ENCODE measurements at places on chromosomes 7 and 10. TPM values are rescaled to one million over a fixed set of nuclear protein-coding genes. Genes with fewer than 3 reads are reported as not detected.

CCDC71L gene
- total RNA-seq: 6.6 TPM

GPR15LG gene
- total RNA-seq: 0.53 TPM

NDUFA5 gene
- total RNA-seq: 42.0 TPM

PLEKHS1 gene
- total RNA-seq: not detected

ZNF804B gene
- total RNA-seq: not detected

DUS4L gene
- 9.2 TPM for total RNA-seq

IRF5 gene
- total RNA-seq: 6.8 TPM

HYAL4 gene
- total RNA-seq: under 0.01 TPM

CPXM2 gene
- total RNA-seq: under 0.01 TPM

HHEX gene
- 0.38 TPM for total RNA-seq

PHKG1 gene
- total RNA-seq: 0.26 TPM

CTAGE4 gene
- total RNA-seq: 2.2 TPM

EPO gene
- not detected for total RNA-seq

TMED4 gene
- 119 TPM for total RNA-seq

GRIFIN gene
- total RNA-seq: not detected

GPR141 gene
- 0.26 TPM for total RNA-seq

VIPR2 gene
- not detected for total RNA-seq

PIP gene
- total RNA-seq: not detected

DEPP1 gene
- total RNA-seq: 0.26 TPM

PRKCQ gene
- 2.1 TPM for total RNA-seq

CCDC146 gene
- total RNA-seq: 2.1 TPM

ADCYAP1R1 gene
- total RNA-seq: not detected

XRCC2 gene
- 0.26 TPM for total RNA-seq
